ENCODE measurements at places on chromosomes 6 and 20. TPM values are rescaled to one million over a fixed set of nuclear protein-coding genes. Genes with fewer than 3 reads are reported as not detected.

- DNase-seq = no peak
Measured at GRCh38 chr6:163260111-163260895, 154.2 kb upstream of the QKI start.

Gene FOXS1
- total RNA-seq = 25.0 TPM

- DNase-seq = no peak
Measured at GRCh38 chr20:46797206-46797605, 87.8 kb downstream of the SLC2A10 start.

- no peak for DNase-seq
Measured at GRCh38 chr20:7159903-7160302, 392.4 kb downstream of the BMP2 start.

Gene TMC2
- 0.22 TPM for total RNA-seq

DNA sequence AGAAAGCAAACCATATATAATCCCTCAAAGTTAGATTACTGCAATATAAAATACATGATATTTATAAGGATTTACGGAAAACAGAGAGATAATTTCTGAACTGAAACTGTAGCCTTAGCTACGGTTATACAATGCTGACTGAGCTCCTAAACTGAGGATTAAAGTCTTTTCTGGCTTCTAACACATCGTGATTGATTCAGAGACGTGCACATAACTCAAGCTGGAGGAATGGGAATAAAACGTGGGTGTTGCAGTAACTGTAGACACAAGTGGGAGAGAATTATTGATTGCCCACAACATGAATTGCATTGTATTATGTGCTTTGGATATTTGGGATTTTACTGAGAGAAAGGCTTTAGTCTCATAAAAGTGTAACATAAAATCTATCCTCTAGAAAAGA is 418.0 kb upstream of the OPRM1 start:
- no peak for DNase-seq

- DNase-seq = peak; percentile 72
Measured at GRCh38 chr6:34305982-34306708, 57.3 kb upstream of the SMIM29 start.

Gene PRDM13
- total RNA-seq = not detected

- no peak for DNase-seq
Measured at GRCh38 chr6:116363759-116364158, 7.0 kb upstream of the DSE start.

DNA sequence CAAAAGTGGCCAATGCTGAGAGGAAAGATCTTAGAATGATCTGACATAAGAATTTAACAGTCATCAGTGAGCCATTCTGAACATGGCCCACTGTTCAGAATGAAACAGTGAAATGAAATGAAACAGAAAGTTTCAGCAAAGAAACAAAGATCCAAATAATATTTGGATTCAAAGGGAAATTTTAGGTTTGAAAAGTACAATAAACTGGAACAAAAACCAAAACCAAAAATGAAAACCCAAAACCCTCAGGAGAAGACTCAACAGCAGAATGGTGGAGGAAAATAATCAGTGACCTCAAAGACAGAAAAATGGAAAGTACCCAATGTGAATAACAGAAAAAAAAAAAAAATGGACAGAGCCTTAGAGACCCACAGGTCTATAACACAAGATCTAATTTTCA is 66.1 kb upstream of the EMILIN3 start:
- DNase-seq = no peak

DNA sequence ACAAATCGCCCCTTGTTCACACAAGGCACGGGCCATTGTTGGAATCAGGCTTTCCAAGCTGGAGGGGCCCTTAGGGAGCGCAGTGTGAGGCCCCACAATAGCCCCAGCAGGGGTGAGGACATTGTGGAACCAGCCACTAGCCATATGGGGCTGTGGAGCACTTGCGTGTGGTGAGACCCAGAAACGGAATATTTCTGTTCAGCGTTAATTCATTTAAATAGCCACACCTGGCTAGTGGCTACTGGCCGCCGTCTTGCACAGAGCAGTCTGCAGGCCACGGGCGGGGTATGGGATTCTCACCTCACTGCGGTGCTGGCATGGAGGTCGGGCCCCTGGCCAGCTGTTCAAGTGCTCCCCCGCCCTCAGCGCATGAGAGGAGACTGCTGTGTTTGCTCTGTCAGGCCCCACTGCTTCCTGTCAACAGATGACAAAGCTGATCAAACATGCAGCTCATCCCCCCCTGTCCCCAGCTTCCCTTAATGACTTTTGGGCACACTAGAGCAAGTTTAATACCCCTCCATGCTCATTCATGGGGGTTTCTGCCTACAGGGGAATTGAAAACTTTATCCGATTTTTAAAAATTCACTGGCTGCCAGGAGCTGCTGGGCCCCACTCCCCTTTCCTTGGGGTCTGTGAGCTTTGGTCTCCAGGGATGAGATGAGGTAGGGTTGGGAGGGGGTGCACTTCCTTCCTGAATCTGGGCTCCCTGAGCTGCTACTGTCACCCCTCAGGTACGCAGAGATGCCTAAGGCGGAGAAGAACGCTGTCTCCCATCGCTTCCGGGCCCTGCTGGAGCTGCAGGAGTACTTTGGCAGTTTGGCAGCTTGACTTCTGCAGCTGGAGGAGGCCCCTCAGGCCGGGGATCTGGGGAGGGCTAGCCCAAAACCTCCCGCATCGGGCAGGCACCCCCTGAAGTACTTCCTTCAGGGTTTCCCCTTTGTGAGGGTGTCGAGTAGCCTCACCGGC is 13.6 kb downstream of the ITPA start:
- no peak for DNase-seq

DNA sequence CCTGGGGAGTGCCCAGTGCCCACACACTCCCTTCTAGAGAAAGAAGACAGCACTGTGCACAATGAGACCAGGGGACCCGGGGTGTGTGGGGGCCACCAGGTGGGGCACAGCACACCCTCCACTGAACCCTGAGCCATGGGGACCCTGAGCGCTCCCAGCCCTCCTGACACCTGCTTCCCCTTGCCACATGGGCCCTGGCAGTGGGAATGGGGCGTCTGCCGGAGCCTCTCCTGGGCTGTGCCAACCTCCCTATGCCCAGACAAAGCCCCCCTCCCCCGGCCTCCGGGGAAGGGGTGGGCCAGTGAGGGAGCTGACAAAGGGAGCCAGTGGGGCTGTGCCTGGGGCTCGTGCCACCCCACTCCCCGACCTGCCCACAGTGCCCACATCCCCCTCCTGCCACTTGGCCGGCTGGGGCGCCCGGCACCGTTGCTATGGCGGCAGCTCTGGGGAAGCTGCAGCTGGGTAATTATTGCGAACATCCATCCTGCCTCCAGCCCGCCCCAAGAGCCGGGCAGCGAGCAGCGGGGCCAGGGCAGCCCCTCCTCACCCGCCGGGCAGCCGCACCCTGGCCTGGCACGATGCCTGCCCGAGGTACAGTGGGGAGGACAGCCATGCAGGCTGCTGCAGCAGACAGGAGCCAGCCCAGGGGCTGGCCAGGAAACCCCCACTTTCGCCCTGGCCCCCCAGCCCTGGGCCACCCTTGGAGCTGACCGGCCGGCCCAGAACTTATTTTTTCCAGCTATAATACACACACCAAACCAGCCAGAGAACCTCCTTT is 41.9 kb upstream of the NOL4L start:
- DNase-seq = no peak

Data from sciatic nerve (tissue), 2 donors.